Stimulated activated naive CD8-positive, alpha-beta T cell treated with anti-CD3 and anti-CD28 coated beads, Interleukin-15, Interleukin-2, amounts not matched to agents 100 U/mL and 50 U/mL, for 24 hours (primary cell): ENCODE measurements at places on chromosomes 2 and 18.

DNA sequence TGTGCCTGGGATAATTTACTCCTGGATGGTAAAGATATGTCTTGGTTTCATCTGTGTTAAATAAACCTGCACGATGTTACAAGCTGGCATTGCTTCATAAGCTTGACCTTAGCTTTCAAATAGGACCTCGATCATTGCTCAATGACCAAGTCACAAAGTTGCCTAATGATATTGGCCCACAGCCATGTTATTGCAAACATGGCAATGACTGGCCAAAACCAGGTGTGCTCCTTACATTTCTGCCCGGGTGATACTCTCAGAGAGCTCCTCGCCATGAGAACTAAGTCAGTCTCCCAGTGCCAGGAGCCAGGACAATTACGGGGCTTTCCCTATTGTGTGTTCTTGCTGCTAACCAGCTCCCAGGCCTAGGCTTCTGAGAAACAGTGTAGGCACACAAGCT is 72.5 kb upstream of the CYP1B1 start:
- DNase-seq = no peak

DNA sequence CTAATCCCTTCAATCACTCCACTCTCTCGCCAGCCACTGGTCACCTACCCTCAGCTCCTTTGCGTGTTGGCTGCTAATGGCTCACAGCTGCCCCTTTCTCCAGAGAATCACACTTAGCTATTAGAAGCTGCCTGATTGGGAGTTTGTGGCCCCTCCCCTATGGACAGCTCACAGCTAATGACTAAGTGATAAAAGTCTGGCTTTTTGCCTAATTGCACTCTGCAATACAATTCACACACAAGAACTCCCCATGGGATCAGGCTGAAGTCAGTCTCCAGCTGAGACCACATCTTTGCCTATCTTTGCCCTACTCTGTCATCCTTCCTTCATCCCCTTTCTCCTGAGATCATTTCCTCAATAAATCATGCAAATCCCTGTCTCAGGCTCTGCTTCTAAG is 701.9 kb upstream of the RAB6C start:
- DNase-seq = no peak

DNA sequence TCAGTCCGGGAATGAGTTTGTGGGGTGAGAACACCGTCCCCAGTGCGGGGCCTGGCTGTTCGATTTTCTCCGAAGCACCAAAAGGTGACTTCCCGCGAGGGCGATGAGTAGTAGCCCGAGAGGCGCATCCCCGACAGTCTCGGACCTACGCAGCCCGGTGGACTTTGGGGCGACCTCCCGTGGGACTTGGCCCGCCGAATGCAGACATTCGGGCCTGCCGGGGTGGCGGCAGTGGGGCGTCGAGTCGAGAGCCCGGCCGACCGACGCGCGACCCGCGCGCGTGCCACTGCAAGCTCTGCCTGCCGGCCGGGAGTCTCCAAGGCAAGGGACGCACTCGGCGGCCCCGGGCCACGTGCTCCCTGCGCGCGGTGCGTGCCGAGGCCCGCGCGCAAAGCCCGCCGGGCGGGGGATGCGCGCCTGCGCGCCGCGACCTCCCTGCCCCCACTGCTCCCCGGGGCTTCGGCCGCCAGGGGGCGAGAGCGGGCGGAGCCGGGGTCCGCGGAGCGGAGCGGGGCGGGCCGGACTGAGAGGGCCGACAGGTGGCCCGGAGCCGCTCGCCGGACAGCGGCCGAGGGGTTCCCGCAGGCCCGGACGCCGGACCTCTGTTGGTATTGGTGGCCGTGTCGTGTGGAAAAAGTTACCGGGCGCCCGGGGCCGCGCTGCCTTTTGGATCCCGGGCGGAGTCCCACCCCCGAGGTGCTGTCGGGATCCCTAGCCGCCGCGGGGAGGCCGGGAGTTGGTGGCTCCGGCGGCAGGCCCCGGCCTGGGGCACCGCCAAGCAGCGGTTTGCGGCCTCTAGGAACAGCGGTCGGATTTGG is 1.9 kb downstream of the PTMA start:
- peak; percentile 93 for DNase-seq

DNA sequence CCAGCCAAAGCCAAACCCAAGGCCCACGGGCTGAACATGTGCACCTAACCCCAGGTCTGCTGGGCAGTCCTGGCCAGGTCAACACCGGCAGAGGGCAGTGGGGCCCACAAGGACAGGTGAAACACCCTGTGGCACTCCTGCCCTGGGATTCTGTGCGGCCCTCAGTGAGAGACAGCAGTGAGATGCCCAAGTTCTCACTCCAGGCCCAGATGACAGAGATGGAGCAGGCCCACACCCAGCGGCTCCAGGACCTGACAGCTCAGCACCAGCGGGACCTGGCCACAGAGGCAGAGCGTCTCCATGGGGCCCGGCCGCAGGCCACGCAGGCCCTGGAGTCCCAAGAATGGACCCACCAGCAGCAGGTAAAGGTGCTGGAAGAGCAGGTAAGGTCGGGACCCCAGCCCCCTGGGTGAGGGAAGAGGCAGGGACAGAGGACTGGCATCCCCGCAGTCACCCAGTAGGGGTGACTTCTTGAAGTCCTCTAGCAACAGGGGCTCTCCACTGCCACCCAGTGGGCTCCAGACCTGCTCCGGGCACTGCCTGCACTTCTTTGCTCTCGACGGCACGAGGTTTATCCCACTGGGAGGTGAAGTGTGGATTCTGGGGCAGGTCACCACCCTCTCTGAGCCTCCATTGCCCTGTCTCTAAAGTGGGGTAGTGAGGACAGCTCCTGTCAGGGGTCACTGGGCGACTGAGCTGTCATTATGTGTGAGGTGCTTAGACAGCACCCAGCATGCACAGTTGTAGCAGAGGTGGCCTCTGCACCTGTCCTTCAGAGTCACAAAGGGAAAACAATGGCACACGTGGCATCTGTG is 8.8 kb upstream of the SNED1 start:
- no peak for DNase-seq

- peak; percentile 81 for DNase-seq
Observed at GRCh38 chr2:219352448-219353023, 20.0 kb upstream of the RESP18 start.

GRCh38 chr2:131033786-131034121 is 59.5 kb downstream of the FAM168B start:
- no peak for DNase-seq

DNA sequence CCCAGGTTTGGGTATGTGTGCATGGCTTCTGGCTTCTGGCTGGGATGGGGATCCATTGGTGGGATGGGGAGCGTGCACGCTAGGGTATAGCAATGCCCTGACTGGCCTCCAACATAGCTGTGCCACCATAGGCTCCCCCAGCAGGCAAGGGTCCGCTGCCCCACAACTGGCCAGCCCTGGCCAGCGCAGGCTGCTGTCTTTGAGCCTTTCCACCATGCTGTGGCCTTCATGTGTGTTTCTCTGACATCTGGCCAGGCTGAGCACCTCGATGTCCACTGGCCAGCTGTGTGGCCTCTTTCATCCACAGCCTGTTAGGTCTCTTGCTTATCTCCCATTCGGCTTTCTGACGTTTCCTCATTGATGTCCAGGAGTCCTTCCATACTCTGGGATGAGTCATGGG is 231.3 kb downstream of the NDUFA10 start:
- DNase-seq = no peak

GRCh38 chr2:50865235-50865634 is 166.7 kb downstream of the NRXN1 start:
- DNase-seq = no peak

DNA sequence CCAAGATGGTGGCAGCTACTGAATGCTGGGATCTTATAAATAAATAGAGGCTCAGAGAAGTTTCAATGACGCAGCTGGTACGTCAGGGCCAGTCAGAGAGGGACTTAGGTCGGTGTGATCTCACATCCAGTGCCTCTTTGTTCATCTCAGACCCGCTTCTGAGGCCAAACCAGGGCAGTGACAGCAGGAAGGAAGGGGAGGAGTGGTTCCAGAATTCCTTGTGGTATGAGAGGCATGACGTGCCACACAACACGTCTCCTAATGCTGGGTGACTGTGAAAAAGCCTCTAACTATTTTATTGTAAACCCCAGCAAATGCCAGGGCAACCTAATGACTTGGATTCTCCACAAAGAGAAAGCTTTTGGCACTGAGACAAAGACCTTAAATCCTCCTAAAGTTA is 423.3 kb downstream of the LPIN1 start:
- DNase-seq = peak; percentile 37

DNA sequence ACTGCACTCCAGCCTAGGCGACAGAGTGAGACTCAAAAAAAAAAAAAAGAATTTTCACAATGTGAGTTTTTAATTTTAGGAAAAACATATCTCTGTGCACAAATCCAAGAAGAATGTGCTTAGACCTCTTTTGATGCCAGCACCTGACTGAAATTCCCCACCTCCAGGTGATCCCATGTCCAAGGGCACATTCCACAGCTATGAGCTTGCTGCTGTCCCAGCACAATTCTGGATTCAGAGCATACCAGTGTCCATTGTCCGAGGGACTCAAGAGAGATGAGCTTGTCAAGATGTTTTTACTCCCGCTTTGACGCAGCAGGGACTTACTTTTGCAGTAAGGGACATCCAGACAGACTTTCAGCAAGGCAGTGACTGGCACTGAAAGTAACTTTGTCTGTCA is 489.1 kb upstream of the ACVR2A start:
- DNase-seq = no peak

DNA sequence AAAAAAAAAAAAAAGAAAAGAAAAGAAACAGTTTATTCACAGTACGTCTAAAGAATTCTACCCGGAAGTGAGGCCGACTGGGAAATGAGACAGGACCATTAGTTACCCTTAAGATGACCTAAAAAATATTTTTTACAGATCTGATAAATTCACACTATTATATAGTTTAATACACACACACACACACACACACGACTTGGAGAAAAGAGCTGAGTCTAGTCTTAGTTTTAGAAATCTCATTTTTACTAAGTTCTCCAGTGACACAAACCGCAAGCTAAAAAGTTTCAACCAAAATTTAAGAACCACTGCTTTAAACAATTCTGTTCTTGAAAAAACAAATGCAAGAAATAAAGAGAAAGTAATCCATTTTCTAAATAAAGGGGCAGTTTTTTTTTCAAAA is 27.1 kb downstream of the ST3GAL5 start:
- no peak for DNase-seq

DNA sequence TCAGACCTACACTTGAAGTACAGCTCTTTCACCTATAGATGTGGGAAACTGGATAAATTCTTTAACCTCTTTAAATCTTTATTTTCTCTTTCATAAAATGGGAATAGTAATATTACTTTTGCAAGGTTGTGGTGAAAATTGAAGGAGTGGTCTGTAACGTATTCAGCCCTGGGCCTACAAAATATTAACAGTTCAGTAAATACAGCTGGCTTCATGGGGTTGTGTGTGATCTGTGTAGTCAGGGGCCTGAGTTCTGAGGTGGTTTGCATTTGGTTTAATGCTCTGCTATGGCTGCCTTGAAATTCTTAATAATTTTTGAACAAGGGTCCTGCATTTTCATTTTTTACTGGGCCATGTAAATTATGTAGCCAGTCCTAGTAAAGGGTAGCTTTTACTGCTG is 16.8 kb upstream of the EML6 start:
- DNase-seq = no peak

DNA sequence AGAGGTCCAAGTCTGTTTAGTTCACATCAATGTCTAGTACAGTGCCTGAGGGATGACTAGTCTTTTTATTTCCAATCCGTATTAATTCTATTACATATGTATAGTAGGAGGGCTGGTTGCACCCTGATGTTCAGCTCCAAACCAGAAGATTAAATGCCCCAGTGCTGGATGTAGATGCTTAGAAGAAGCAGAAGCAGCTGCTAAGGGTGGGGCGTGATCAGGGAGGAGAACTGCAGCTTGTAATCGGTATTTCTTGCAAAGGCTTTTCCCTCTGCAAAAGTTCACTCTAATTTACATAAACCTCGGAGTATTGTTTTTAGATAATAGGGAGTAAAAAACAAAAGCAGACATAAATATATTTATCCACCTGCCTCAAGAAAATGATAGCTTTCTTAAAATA is 145.3 kb upstream of the ITGA4 start:
- DNase-seq = peak; percentile 34

DNA sequence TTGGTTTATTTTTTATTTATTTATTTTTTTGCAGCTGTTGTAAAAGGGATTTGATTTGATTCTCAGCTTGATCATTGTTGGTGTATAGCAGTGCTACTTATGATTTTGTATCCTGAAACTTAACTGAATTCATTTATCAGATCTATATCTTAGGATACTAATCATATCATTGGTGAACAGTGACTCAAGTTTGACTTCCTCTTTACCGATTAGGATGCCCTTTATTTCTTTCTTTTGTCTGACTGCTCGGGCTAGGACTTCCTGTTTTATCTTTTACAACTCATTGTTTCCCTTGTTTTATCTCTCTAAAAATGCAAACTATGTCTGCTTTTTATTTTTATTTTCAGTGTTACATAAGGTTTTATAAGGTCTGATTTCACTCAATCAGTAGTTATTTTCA is 23.6 kb downstream of the SP100 start:
- DNase-seq = no peak

DNA sequence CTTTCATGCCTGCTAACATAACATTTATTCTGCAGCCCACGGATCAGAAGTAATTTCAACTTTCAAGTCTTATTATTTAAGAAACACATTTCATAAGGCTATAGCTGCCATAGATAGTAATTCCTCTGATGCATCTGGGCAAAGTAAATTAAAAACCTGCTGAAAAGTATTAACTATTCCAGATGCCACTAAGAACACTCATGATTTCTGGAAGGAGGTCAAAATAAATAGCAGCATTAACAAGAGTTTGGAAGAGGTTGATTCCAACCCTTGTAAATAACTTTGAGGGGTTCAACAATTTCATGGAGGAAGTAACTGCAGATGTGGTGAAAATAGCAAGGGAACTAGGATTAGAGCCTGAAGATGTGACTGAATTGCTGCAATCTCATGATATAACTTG is 77.6 kb downstream of the CCDC148 start:
- no peak for DNase-seq

GRCh38 chr2:100254646-100255210 is 67.6 kb downstream of the LONRF2 start:
- no peak for DNase-seq

DNA sequence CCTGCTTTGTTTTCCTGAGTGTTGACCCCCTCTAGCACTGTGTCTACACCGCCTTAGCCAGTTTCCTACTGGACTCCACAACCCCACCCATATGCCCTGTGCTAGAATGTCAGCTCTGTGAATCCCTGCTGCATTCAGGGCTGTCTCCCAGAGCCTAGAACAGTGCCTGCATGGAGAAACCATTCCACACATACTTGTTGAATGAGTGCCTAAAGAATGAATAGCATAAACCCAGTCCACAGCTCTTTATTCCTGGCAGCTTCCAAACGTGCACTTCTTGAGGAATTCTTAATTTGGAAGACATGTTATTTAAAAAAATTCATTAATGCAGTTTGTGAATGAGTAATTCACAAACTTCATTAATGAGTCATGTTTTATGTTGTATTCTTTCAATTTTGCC is 6.5 kb upstream of the NAPG start:
- no peak for DNase-seq

DNA sequence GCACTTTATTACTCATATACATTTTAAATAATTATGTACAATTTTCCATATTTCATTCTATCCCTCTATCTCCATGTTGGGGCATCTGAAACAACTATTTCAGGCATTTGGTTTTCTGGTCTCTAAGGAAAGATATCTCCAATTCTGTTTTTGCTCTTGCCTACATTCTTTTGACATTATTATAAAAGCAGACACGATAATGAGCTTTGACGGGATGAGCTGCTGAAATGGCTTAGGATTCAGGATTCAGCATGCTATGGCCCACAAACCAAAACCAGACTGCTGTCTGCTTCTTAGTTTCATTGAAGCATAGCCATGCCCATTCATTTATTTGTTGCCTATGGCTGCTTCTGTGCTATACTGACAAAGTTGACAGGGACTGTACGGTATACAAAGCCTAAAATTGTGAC is 42.7 kb upstream of the GLS start:
- DNase-seq = no peak
